ENCODE measurements at places on chromosomes 7 and 10. TPM values are rescaled to one million over a fixed set of nuclear protein-coding genes. Genes with fewer than 3 reads are reported as not detected.

Gene LRRC17
- 1.4 TPM for total RNA-seq

Gene CHST15
- total RNA-seq: 11.6 TPM

Gene GSTO1
- total RNA-seq: 67.5 TPM

Gene TCAF1
- total RNA-seq: 33.4 TPM

Gene CALML5
- total RNA-seq: not detected

Gene CDC14C
- not detected for total RNA-seq

Gene KAZALD1
- 17.7 TPM for total RNA-seq

Gene PNLIP
- total RNA-seq: 0.89 TPM

Gene MUC3A
- total RNA-seq: 144 TPM

Gene OPALIN
- total RNA-seq: not detected

Gene GRID2IP
- total RNA-seq: 0.67 TPM

Gene NAT16
- total RNA-seq: not detected

Gene ADAM22
- 3.1 TPM for total RNA-seq

Gene TAS2R16
- total RNA-seq: not detected

Gene EPHA1
- total RNA-seq: 25.1 TPM

Gene ARMC3
- total RNA-seq: not detected

Gene MSS51
- total RNA-seq: 1.9 TPM

Gene TBXAS1
- total RNA-seq: 10.3 TPM

Gene HOXA5
- 13.0 TPM for total RNA-seq

Gene RARRES2
- total RNA-seq: 61.1 TPM

Gene PPP1R3C
- 0.64 TPM for total RNA-seq

Gene DYNC1I1
- 3.0 TPM for total RNA-seq

Gene KCND2
- total RNA-seq: 0.09 TPM

Gene AGFG2
- 75.5 TPM for total RNA-seq

Gene HTR7
- 0.21 TPM for total RNA-seq

Data from left colon (tissue), 2 donors.